SW 1271 (cell line): ENCODE measurements at places on chromosomes 11 and 22.
A peak's percentile ranks its signal among the peaks of the same experiment; 100 is the strongest.

- no peak for DNase-seq
Measured at GRCh38 chr11:30983143-30983542, 386.4 kb downstream of the DCDC1 start.

DNA sequence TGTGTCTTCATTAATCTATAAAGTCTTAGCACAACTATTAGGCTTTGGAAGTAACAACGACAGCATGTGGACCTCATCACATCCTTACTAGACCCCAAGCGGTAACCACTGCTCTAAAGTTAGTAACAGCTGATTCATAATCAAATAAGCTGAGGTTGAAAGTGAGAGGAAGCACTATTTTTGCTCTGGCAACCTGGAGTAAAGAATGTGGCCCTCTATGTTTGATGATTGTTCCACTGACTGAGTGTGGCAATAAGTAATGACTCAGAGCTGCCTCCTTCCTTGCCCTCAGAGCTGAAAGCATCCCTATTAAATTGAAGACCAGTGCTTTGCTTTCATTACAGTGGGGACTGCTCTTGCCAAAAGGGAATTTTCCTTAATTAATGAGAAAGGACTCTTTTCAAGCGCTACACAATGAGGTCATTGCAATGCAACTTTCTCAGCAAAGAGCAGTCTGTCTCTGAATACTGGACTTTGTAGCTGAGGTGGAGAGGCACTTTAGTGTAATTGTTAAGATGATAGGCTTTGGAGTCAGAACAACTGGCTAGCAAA lies 906.1 kb upstream of the RAG2 start:
- DNase-seq = peak; percentile 81

- DNase-seq = no peak
Measured at GRCh38 chr11:122616718-122617117, 38.8 kb upstream of the UBASH3B start.

DNA sequence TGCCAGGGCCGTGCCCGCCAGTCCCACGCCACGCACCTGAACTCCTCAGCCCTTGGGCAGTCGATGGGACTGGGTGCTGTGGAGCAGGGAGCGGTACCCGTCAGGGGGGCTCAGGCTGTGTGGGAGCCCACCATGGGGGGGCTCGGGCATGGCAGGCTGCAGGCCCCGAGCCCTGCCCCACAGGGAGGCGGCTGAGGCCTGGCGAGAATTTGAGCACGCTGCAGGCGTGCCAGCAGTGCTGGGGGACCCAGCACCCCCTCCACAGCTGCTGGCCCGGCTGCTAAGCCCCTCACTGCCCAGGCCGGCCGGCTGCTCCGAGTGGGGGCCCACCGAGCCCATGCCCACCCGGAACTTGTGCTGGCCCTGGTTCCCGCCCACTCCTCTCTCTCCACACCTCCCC lies 56.8 kb downstream of the TMPRSS5 start:
- DNase-seq = no peak

DNA sequence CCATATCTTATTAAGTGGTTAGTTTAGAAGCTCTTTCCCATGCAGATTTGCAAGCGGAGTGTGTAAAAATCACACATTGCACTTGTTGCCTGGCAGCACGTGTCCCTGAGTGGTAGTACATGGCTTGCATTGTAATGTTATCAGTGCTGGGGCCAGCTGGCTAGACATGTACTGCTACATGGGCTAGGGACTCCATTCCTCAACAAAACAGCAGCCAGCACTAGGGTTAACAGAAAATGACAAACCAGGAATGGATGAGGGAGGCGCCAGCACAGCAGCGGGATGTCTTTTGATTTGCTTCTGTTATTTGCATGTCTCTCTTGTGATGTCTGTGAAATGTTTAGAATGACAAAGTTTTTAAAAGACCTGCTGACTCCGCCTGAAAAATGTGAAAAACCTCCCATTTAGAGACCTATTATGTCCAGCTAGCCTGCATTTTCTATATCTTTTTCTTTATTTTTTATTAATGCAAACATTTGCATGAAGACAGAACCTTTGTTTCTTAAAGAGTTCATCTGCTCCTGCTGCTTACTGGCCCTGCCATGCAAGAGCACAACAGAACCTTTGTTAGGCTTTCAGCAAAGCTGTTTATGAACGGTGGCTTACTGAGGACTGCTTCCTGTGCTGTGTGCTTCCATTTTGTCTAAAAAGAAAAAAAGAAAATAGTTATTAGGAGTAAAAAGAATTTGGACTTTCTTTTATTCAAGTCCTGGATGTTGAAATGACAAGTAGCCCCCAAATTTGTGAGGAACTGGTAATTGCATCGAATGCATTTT lies 40.7 kb downstream of the CSTPP1 start:
- no peak for DNase-seq

- no peak for DNase-seq
Measured at GRCh38 chr11:79055856-79056631, 384.8 kb downstream of the TENM4 start.

- no peak for DNase-seq
Measured at GRCh38 chr11:61784506-61784805, 7.9 kb downstream of the TMEM258 start.

DNA sequence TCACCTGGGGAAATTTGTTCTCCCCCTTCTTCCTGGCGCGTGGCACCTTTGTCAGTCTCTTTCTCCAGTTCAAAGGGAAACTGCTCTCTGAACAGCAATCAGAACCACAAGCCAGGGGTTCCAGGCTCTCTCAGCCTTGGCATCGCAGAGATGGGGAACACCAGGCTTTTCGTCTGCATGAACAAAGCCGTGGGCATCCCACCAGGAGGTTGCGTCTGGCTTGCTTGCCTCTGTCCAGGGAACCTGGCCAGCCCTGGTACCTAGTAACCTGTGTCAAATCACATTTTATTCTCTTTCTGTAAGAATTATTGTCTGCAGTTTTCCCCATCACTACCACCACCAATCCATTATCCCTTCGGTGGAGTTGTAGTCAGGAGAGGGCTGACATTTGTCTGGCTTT lies 107.0 kb downstream of the WNT7B start:
- DNase-seq = no peak

DNA sequence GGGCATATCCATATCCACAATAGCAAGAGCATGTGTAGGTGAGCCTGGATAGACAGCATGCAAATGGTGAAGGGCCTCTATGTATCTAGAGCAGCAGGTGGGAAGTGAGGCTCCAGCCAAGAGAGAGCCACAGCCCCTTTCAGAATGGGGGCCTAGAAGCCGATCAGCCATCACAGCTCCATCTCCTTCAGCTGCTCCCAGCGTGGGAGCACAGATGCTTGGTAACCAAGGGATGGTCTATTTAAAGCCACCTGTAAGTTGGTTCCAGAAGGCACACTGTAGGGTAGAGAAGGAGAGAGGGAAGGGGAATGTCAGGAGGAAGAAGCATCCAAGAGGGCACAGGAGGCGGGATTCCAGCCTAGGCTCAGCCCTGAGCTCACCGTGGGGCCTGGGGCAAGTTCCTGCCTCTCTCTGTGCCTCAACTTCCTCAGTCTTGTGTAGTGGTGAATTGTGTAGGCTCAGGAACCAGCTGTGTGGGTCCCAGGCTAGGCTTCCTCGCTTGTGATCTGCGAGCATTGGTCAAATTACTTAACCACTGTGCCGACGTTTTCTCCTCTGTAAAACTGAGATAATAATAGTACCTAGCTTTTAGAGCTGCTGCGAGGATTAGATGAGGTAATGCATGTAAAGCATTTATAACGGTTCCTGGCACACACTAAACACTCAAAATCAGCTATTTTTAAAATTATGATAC lies 122.9 kb upstream of the NAV2 start:
- DNase-seq = no peak

DNA sequence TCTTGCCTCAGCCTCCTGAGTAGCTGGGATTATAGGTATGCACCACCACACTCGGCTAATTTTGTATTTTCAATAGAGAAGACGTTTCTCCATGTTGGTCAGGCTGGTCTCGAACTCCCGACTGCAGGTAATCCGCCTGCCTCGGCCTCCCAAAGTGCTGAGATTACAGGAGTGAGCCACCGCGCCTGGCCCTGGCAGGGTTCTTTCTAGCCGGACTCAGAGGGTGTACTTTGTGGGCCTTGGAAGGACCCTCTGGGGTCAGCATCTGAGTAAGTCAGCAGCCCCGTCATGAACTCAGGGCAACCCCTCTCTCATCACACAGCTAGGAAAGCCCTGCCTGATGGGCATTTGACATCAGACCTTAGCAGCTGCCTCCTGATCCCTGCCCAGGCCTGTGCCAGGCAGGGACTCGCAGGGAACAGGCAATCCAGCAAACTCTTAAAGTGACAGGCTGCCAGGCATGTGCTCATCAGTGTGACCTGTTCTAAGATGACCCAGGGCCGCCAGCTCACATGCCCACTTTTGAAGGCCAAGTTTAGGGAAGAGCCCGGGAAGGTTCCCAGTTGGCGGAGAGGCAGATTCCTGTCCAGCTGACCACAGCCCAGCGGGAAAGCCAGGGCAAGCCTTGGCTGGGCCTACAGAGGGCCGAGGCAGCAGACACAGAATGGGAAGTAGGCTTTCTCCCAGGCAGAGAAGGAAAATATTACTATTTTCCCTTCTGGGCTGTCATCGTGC lies 92.9 kb downstream of the MORC2 start:
- no peak for DNase-seq

- no peak for DNase-seq
Measured at GRCh38 chr22:26053737-26054316, 115.4 kb upstream of the SEZ6L start.

GRCh38 chr11:119520400-119520799 lies 97.4 kb upstream of the THY1 start:
- no peak for DNase-seq

DNA sequence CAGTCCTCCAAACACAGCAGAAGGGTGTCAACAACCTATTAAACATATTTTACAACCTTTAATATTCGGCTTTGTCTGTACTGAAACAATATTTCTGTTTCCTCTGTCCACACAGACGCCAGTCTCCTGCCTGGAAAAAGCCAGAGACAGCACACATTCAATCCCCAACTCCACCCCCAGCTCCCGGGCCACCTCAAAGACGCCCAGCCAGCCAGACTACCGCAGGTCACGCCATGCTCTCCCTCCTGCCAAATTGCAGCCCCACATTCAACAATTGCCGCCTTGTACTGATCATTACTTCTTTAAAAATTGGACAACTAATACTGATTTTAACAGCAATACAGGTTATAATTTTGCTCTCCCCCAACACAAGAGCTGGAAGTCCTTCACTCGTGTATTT lies 1.2 kb downstream of the SERGEF start:
- no peak for DNase-seq

GRCh38 chr22:19622061-19622441 lies 92.3 kb upstream of the SEPTIN5 start:
- no peak for DNase-seq
